Thyroid gland (tissue), 4 donors: ENCODE measurements at places on chromosomes 4 and X. TPM values are rescaled to one million over a fixed set of nuclear protein-coding genes. Genes with fewer than 3 reads are reported as not detected.

DNA sequence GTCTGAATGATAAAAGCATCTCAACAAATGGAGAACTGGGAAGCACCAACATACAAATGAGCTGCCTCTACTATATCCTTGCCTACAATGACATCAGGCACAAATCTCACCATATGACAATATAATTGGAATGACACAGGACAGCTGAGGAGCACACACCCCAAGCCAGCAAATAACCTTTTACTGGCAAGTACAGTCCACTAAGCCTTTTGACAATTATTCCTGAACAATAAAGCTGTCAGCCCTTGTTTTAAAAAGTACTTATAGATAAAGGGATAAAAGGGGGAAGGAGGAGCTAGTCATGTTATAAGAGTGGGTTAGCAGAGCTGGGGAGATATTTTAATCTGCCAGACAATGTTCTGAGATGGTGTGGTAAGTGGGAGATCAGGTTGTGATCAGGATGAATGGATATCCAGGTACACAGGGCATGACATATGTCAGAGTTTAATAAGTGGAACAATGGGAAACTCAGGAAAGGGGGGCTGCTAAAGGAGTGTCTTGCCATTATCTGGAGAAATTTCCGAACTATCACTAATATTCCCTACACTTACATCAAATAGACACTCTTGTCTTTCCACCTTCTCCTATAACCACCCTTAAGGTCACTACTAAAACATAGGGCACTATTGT, 127.6 kb downstream of the GPC3 start:
- H3K27ac ChIP-seq = no peak overlapping the region
- H3K4me1 ChIP-seq = no peaks in the 10 kb centered on the region
- H3K36me3 ChIP-seq = no peaks in the 10 kb centered on the region
- DNase-seq = no peak
- no peak overlapping the region for H3K4me3 ChIP-seq
- no peaks in the 10 kb centered on the region for H3K27me3 ChIP-seq

The ING2 gene
- 17.8 TPM for total RNA-seq

The TSPAN7 gene
- total RNA-seq = 38.1 TPM

The BDH2 gene
- 129 TPM for total RNA-seq

The CPLX1 gene
- 0.75 TPM for total RNA-seq

DNA sequence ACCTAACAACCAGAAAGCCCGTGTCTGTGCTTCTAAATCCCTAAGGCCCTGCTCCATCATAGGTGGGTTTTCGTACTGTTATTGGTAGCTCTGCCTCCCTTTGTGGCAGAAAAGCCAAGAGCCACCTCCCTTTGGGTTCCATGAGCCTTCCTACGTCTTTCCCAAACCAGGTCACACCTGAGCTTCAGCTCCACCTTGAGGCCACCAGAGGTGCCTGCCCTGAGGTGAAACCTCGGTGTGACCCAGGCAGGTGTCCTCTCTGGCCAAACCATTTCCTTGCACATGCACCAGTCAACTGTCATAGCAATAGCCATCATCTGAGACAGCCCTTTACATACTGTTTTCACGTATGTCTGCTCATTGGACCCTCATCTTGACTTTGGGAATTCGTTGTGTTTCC, 188.0 kb upstream of the RBPJ start:
- no peak for DNase-seq
- no peaks in the 10 kb centered on the region for H3K36me3 ChIP-seq
- no peaks in the 10 kb centered on the region for H3K4me1 ChIP-seq

DNA sequence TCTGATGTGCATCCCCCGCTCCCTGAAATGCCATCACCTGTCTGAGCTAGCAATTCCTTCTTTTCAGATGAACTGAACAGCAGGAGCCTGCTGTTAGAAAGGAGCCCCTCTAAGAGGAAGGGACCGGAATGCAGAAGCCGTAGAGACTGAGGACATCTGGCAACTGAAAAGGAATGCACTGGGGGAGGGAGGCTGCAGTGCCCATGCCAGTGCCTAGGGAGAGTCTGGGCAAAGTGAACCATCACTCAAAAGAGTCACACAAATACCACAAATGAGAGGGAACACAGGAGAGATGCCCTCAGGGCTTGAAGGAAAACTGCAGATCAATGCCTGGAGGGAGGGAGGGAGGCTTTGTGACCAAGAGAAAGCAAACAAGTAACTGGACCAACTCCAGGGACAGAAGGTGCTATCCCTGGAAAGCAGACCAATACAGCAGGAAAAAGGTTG, 93.9 kb upstream of the CBR4 start:
- no peak overlapping the region for H3K4me3 ChIP-seq
- peak; percentile 22 for DNase-seq
- H3K27ac ChIP-seq = peak overlapping the region; percentile 1
- H3K27me3 ChIP-seq = no peaks in the 10 kb centered on the region
- H3K4me1 ChIP-seq = peaks cover 13% of the 10 kb centered on the region

The UCHL1 gene
- 139 TPM for total RNA-seq

GRCh38 chr4:74446896-74447295, 2.0 kb downstream of the AREG start:
- no peak for DNase-seq
- no peaks in the 10 kb centered on the region for H3K4me1 ChIP-seq
- no peaks in the 10 kb centered on the region for H3K36me3 ChIP-seq
- no peak overlapping the region for H3K4me3 ChIP-seq
- no peaks in the 10 kb centered on the region for H3K27me3 ChIP-seq
- no peak overlapping the region for H3K27ac ChIP-seq

DNA sequence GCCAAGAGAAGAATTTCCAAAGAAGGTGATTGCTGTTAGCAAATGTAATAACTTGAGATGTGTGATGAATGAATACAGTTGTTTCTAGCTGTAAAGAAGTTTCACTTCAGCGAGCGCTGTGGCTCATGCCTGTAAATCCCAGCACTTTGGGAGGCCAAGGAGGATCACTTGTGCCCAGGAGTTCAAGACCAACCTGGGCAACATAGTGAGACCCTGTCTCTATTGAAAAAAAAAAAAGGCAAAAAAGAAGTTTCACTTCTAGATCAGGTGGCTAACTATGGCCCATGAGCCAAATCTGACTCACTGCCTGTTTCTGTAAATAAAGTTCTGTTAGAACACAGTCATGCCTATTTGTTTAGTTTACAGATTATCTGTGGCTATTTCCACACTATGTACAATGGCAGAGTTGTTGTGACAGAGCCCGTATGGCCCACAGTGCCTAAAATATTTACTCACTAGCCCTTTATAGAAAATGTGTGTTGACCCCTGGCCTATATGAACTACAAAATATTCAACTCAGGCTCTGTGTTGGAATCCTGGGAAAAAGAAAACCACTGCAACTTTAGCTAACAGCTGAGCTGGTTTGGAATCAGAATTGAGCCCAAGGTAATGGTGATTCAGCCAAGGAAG, 54.1 kb upstream of the PRPS1 start:
- DNase-seq = no peak
- H3K27ac ChIP-seq = no peak overlapping the region
- no peaks in the 10 kb centered on the region for H3K36me3 ChIP-seq
- no peak overlapping the region for H3K4me3 ChIP-seq

DNA sequence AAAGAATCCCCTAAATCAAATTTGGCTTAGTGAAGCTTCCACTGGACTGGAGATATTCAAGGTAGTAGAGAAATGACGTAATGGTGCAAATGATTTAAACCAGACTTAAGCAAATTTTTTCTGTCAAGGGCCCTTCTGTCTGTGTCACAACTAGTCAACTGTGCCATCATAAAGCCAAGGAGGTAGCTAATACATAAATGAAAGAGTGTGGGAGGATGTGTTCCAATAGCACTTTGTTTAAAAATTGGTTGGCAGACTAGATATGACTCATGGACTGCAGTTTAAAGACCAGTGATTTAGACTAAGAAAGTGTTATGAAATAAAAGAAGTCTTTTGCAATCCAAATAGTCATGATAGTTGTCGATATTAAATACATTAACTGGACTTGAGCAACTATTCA, 24.3 kb upstream of the TEX13C start:
- DNase-seq = no peak
- H3K27ac ChIP-seq = no peak overlapping the region
- no peak overlapping the region for H3K4me3 ChIP-seq
- H3K4me1 ChIP-seq = no peaks in the 10 kb centered on the region
- H3K27me3 ChIP-seq = no peaks in the 10 kb centered on the region
- no peaks in the 10 kb centered on the region for H3K36me3 ChIP-seq

The DTHD1 gene
- 0.71 TPM for total RNA-seq

The SPIN4 gene
- 5.9 TPM for total RNA-seq

- no peak overlapping the region for H3K4me3 ChIP-seq
- H3K27ac ChIP-seq = no peak overlapping the region
- no peak for DNase-seq
Measured at GRCh38 chr4:164313853-164314252, 440.1 kb upstream of the SMIM31 start.

GRCh38 chr4:6608758-6609414, 31.6 kb upstream of the MRFAP1 start:
- H3K4me3 ChIP-seq = no peak overlapping the region
- DNase-seq = no peak
- no peak overlapping the region for H3K27ac ChIP-seq
- H3K27me3 ChIP-seq = no peaks in the 10 kb centered on the region
- H3K4me1 ChIP-seq = no peaks in the 10 kb centered on the region

DNA sequence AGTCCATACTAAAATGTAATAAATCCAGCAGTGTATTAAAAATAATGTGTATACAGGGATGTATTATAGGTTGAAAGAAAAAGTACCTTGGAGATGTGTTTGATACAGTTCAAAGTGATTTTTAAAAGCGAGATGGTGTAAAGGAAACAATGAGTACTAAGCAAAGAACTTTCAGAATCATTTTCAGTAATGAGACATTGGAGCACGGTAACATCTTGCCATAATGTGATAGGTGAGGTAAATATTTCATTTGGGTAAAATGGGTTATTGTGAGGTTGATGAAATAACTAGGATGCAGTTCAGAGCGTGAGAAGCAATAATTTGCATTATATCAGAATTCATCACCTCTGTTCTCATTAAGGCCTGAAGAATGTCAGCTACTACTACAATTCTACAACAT, 25.9 kb downstream of the EIF2S3 start:
- no peak overlapping the region for H3K4me3 ChIP-seq
- no peaks in the 10 kb centered on the region for H3K4me1 ChIP-seq
- no peaks in the 10 kb centered on the region for H3K27me3 ChIP-seq
- no peak for DNase-seq
- H3K36me3 ChIP-seq = peaks cover 9% of the 10 kb centered on the region

DNA sequence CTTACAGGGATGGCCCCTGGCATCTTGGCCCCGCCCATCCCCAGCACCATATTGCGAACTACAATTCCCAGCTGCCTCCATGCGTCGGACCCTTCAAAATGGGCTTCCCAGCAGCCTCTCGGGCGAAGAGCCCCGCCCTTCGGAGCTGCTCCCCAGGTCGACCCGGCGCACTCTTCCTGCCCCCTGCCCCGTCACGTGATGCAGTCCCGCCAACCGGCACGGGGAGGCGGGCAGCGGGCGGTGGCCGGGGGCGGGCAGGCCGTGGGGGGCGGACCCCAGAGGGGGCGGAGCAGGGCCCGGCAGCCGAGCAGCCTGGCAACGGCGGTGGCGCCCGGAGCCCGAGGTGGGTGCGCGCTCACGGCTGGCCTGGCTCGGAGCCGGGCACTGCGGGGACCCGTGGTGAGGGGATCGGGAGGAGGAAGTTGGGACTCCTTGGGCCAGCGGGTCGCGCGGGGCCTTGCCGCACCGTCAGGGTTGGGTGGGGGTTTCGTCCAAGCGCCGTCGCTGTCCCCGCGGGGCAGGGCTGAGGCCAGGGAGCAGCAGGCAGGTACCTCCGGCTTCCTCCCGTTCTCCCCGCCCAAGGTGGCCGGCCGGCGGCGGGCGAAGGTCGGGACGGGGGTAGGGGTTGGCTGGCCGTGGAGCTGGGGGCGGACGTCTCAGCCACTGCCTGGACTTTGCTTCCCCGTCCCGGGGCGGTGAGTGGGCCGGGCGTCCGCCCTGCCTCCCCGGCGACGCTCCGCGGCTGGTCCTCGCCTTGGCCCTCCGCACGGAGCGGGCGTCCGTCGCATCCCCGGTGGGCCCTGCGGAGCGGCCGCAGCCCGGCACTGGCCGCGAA, at the start of gene MTM1:
MTM1 (plus strand) TSS at position 302 of the 835 bp plus-strand sequence. CDS start 23,994 bp downstream, outside the sequence.
- H3K4me3 ChIP-seq = no peak within 1 kb of the TSS

GRCh38 chr4:37762294-37762990, 64.0 kb upstream of the PGM2 start:
- no peak for DNase-seq
- no peak overlapping the region for H3K4me3 ChIP-seq
- no peaks in the 10 kb centered on the region for H3K36me3 ChIP-seq
- no peaks in the 10 kb centered on the region for H3K4me1 ChIP-seq

DNA sequence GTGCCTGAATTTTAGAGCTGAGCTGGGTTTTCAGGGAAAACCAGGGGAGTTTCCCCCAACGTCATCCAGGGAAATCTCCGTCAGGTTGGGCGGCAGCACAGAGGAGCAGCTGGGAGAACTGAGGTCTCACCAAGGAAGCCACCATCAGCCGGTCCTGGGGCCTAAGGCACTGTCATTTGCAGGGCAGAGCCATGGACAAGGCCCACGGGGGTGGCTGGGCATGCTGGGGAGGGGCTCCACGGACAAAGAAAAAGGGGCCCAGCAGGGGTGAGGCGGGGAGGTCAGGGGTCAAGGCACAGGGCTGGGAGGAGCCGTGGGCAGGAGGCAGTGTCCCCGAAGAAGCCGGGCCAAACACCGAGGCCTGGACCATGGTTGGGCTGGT, 109.8 kb downstream of the HMX1 start:
- DNase-seq = no peak
- no peaks in the 10 kb centered on the region for H3K36me3 ChIP-seq
- H3K27ac ChIP-seq = no peak overlapping the region
- no peaks in the 10 kb centered on the region for H3K27me3 ChIP-seq

The WDR17 gene
- 12.8 TPM for total RNA-seq

The XAGE1A gene
- not detected for total RNA-seq

The PDGFRA gene
- total RNA-seq = 86.2 TPM

The PDZD4 gene
- total RNA-seq = 7.0 TPM

DNA sequence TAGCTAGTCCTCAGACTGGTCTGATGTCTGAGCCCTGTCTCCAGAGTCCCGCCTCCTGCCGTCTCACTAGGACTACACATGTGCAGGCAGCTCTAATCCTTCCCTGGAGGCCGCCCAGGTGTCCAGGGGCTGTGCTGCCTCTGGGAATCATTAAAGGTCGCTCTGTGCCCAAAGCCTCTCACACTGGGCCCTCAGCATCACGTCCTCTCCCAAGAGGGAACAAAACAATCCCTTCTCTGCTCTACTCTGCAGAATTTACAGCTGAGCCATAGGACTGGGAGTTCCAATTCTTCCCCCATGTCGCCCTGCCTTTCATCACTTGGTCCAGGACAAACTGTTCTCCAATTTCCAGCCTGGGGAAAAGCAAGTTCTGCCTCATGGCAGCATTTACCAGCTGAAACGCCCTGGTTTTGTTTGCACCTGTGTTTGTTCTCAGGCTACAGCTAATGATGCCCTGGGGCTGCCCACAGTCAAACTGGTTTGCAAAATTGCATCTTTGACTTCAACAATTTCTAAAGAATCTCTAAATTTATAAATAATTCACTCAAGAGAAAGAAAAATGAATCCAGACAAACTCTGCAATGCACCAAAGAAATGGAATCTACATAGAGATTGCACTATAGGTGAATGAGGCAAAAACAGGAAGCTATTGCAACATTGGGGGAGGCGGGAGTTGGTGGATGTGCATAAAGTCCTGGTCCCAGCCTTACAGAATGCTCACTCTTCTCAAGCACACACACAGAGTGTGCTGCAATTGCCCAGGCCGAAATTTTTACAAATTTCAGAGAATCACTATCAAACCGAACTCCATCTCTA, 7.2 kb upstream of the MRFAP1 start:
- H3K36me3 ChIP-seq = no peaks in the 10 kb centered on the region
- no peak overlapping the region for H3K27ac ChIP-seq
- DNase-seq = no peak
- H3K4me3 ChIP-seq = no peak overlapping the region

- no peak for DNase-seq
- no peak overlapping the region for H3K27ac ChIP-seq
- H3K4me1 ChIP-seq = no peaks in the 10 kb centered on the region
- H3K36me3 ChIP-seq = no peaks in the 10 kb centered on the region
Measured at GRCh38 chr4:93396272-93396671, 432.3 kb upstream of the ATOH1 start.
